ENCODE measurements at places on chromosomes 3 and 15.
A peak's percentile ranks its signal among the peaks of the same experiment; 100 is the strongest.

- no peak for DNase-seq
Observed at GRCh38 chr15:57147621-57148020, 228.7 kb upstream of the CGNL1 start.

DNA sequence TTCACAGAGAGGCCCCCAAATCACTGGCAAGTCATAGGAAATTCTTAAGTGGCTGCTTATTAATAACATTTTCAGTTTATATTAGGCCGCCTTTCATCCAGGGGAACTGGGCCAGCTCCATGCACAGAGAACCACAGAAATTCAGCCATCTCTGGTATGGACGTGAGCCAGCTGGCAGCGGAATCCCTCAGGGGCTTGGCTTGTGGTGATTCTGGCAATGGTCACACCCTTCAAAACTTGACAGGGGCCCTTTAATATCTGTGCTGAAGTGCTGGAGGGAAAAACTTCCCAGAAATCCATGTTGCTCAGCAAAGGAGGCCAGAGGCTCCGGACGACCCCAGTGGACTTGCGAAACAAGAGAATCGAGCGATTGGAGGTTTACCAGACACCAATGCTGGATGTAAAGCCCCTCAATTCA lies 11.3 kb downstream of the PRICKLE2 start:
- DNase-seq: peak; percentile 14

- no peak for DNase-seq
Observed at GRCh38 chr3:183301937-183302580, 49.0 kb downstream of the B3GNT5 start.

DNA sequence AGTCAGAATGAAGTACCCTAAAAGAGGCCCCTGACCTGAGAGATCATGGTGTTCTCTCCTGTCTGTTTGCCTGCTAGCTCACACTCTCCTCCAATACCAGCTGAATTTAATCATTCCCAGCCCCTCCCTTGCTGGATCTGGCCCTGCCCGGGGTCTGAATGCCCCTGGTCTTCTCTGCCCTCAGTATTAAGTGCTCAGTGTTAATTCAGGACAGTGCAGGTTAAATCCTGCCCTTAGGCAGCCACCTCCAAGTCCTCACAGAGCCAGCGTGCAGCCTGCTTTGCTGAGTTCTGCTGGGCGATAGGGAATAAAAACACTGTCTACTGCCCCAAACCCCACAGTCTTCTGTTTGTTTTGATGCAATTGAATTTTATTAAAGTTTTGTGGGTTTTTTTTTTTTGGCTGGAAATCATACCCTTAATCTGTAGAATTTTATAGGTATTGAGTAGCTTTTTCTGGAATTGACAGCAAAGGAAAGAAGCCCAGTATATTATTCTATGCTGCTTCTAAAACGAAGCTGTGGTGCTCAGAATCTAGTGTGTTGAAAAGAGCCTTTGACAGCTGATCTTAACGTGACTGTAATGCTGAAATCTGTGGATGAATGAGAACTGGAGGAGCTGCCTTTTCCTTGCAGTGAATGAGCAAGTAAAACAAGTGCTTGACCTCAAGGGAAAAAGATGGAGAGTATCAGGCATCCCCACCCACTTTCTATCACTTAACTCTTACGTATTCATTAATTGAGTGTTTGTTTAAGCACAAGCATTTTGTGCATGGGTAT lies 12.3 kb upstream of the BDH1 start:
- no peak for DNase-seq

DNA sequence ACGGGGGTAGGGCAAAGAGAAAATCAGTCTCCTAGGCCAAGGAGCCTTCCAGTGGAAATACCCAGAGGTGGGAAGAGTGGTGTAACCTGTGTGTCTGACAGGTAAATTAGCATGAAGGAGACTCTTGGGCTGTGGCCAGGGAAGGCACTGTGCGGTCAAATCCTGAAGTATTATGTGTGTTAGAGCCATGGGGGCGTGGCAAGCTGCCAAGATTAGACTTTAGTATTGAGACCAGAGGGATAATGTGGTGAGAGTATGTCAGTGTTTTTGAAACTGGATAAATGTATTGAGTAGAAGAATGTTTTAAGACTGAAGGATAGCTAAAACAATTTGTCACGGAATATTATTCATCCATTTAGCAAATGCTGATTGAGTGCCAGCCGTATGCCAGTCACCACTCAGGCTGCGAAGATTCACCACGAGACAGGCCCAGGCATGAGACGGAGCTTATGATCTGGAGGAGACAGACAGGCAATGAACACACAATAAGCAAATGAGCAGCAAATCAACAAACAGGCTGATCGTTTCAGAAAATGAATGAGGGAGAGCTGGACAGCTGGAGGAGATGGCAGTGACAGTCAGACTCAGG lies 445.9 kb downstream of the MCTP2 start:
- no peak for DNase-seq

DNA sequence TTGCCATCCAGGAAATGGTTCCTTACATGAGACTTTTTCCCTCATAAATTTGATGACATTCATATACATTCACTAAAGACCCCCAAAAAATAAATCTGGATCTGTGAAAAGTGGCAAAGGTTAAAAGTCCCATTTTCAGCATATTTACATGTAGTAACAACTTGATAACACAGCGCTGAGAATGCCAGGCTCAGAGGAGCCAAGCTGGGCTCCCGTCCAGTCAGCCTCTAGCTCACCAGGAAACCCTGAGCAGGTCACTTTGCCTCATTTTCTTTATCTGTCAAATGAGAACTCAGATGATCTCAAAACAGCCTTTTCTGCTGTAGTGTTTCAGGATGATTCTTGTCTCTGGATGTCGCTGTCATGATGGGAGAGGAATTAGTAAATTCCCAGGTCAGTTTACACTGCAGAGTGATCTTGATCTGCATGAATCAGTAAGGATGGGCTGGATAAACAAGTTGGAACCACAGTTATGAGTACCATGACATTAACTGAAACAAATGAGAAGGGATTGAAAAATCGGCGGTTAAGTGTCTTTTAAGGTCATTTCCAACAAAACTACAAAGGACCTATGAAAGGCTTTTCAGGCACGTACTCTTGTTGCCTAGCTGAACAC lies 82.8 kb downstream of the PPARG start:
- no peak for DNase-seq

DNA sequence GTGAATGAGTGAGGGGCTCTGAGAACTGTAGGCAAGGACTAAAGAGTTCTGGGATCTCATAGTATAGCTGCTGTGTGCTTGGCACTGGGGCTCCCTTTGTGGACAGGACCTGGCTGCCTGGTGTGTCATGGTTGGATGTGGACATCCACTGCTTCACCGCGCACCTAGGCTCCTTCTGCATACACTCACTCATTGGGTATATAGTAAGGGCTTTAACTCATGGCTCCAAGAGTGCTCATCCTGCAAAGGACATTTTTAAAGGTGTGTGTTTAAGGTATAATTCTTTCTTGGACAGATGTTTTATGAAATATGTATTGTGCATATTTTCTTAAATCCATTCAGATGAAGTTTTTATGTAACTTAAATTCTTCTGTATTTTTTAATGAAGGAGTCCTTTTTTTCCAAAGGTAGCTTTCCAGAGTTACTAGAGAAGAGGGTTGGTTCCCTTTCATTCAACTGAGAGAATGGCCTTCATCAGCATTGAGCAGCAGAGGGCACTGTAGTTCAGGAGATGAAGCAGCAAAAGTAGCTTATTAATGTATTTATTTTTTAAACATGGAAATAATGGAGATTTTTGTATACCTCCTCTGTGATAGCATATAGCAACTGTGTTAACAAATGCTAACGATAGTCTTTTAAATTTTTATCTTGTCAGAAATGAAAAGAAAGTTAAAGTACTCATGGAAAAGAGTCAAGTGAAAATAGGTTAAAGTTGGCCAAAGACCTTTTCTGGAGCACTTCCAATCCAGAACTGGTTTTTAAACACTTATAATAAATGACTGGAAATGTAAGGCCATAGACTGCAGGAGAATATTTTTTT lies 25.2 kb downstream of the OXNAD1 start:
- no peak for DNase-seq

- no peak for DNase-seq
Observed at GRCh38 chr15:67120839-67121643, 55.6 kb downstream of the SMAD3 start.

GRCh38 chr15:63997715-63998442 lies 48.4 kb downstream of the DAPK2 start:
- no peak for DNase-seq

- DNase-seq: no peak
Observed at GRCh38 chr3:52029053-52029452, 27.3 kb downstream of the DUSP7 start.

- no peak for DNase-seq
Observed at GRCh38 chr3:7368597-7368996, 507.7 kb downstream of the GRM7 start.

- no peak for DNase-seq
Observed at GRCh38 chr3:123002749-123003497, 24.6 kb downstream of the SEMA5B start.

DNA sequence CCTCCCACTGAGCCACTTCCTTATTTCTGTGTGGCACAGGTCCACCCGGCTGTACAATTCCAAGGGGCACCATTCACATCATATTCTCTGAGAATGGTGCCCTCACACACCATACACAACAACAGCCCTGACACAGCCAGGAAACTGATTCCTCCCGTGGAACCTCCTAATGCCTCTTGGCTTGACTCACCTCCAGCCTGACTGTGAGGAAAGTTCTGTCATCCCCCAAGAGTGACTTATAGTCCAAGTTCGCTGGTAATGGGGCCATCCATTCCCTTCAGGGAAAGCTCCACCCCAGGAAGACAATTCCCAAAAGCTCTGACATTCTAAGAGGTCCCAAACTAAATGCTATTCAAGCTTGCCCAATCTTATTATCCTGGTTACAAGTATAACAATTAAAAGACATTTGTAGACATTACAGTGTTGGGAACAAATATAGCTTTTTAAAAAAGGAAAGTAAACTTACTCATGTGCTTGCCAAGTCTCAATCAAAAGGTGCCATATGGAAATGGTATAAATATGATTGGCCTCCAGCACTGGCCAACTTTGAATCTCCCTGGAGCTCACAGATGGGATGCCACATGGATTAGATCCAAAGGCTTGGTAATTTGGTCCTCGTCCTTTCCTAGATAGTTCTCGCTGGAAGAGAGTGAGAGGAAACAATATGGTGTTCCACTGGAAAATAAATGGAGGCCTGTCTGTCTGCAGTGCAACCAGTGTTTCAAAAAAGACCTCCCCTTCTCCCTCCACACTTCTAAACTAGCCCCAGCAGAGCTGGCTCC lies 56.3 kb upstream of the PSMD6 start:
- DNase-seq: no peak

DNA sequence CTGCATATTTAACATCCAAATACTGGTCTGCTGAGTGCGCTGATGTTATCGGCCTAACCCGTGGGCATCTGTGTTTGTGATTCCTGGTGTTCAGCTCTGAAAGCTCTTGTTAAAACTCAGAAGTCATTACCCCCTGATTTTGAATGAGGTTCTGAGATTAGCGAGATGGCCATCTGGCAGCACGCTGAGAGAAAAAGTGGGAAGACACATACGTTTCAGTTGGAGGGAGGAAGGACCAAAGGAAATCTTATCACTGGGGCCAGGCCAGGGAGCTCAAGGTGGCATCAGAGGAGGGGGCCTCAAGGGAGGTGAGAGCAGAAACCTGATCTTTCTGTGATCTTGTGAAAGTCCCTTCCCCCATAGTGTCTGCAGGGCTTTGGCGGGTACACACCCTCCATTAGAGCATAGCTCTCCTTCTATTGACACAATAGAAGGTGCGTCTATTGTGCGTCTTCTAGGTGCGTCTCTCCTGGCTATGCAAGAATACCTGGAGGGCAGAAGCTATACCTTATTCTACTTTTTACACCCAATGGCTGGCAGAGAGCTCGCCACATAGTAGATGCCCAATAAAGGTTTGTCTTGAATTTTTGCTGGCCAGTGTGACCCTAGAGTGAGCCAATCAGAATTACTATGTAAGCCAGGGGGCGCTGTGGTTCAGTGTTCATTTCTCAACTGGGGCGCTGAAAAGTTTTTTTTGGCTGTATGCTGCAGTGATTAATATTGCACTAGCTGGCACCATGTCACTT lies 182.4 kb downstream of the SHQ1 start:
- no peak for DNase-seq

- DNase-seq: no peak
Observed at GRCh38 chr3:41200669-41201021, 1.3 kb downstream of the CTNNB1 start.

- no peak for DNase-seq
Observed at GRCh38 chr3:144344925-144345548, 373.4 kb downstream of the DIPK2A start.

Measured in anterior cingulate cortex (tissue), 58 donors.